ENCODE measurements at places on chromosomes 13 and 19.

DNA sequence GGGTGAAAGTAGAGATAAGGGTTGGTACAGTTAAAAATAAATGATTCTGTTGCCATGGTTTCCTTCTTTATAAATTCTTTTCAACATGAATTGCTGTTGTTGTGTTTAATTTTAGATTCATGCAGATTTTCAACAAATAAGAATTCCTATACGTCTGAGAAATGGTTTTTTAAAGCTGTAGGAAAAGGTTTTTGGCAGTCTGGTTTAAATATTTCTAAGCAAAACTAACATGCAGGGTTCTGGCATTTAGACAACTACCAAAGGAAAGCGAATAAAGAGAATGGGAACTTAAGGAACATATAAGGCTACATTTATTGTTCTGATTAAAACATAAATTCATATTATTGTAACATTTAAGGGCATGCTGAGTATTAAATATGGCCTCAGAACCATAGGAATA is 203.0 kb upstream of the MIR17HG start:
- DNase-seq: no peak

DNA sequence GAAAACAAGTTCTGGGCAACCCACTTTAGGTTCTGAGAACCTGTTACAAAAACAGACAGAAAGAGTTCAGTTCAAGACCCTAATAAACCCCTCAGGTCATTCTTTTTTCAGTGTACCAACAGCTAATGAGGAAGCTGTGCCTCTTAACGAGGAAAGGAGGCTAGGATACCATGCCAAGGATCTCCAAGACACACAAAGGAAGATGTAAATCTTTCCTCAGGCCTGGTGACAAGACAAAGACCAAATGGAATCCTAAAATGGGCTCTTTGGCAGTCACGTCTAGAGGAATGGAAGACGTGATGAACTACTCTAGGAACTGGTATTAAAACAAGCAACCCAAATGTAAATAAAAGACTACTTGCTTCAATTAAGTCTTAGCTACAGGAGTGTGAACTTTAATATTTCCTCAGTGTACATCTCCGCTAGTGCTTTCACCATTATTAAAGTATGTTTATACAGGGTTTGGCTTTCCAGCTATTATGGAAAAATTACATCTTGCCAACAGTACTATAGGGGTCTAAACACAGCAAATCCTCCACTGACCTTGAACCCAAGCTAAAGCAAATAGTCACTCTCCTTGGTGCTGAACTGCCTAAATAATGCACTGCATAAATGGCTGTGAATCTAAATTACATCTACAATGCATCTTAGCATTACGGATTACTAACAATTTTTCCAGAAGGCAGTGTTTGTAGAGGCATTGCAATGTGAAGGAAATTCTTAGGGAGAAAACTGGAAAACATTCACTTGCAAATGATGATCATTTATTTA is 42.3 kb downstream of the ENOX1 start:
- DNase-seq: no peak

GRCh38 chr13:47621931-47622330 is 379.1 kb downstream of the SUCLA2 start:
- DNase-seq: no peak

- no peak for DNase-seq
Observed at GRCh38 chr13:98295371-98295770, 118.3 kb upstream of the RNF113B start.

GRCh38 chr13:30194906-30195305 is 112.4 kb downstream of the KATNAL1 start:
- no peak for DNase-seq

DNA sequence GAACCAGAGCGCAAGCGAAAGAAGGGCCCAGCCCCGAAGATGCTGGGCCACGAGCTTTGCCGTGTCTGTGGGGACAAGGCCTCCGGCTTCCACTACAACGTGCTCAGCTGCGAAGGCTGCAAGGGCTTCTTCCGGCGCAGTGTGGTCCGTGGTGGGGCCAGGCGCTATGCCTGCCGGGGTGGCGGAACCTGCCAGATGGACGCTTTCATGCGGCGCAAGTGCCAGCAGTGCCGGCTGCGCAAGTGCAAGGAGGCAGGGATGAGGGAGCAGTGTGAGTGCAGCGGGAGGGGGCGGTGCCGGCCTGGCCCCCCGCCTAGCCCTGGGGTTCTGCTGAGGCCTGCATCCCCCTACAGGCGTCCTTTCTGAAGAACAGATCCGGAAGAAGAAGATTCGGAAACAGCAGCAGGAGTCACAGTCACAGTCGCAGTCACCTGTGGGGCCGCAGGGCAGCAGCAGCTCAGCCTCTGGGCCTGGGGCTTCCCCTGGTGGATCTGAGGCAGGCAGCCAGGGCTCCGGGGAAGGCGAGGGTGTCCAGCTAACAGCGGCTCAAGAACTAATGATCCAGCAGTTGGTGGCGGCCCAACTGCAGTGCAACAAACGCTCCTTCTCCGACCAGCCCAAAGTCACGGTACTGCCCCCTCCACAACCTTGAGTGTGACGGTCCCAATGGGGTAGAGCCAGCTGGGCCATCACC is 2.1 kb downstream of the NR1H2 start:
- no peak for DNase-seq

DNA sequence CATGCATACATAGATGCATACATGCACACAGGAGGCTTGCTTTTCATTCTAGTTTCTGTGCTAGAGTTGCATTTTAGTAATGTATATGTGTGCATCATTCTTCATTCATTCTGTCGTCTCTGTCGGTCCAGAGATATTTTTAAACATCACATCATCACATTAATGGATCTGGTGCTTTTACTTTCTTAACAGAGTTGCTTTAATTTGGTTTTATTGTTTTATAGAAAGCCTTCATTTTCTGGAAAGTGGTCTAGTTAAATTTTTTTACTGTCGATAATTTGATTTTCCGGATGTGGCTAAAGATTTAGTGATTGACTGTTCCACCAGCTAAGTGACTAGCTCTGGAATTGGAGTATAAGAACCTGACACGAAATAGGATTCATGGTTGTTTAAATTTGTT is 16.9 kb downstream of the BIVM start:
- DNase-seq: no peak

DNA sequence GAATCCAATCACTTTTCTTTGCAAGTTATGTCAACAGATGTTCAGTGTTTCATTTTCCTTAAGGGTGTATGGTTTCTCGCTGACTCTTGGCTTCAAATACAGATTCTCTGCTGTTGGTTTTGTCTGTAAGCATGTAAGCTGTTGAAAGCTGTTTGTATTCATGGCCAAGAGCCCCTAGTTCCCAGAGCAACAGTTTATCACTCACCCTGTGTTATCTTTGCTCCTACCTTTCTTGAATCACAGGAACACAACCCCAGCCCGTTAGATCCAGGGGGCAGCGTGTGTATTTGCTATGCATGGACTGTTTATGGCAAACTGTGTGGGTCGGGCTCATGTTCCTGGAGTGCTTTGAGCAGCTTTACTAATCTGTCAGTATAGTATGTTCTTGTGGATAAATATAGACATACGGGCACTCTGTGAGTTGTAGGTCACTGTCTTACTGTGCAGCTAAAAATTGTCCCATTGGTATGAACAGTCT is 28.9 kb downstream of the FRY start:
- no peak for DNase-seq

GRCh38 chr13:45670189-45670885 is 31.8 kb upstream of the CBY2 start:
- peak; percentile 45 for DNase-seq

- DNase-seq: no peak
Observed at GRCh38 chr19:655691-656090, 7.3 kb downstream of the RNF126 start.

DNA sequence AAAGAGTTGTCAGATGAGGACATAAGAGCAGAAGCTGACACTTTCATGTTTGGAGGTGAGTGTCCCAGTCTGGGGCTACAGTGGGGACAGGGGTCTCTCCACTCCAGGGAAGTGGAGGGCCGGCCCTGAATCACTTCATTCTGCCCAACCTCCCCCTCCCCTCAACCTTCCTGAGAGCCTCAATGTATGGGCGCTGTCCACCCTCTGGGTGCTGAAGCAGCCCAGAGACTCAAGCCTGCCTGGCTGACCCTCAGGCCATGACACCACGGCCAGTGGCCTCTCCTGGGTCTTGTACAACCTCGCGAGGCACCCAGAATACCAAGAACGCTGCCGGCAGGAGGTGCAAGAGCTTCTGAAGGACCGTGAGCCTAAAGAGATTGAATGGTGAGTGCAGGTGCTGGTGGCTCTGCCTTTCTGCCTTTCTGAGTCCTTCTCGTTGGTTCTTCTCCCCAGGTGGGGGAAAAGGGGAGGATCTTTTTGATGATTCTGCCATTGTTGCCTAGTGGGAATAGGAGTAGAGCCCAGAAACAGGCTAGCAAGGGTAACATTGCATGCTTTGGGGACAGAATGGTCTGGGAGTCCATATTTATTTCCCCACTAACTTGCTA is 8.8 kb downstream of the CYP4F8 start:
- no peak for DNase-seq

DNA sequence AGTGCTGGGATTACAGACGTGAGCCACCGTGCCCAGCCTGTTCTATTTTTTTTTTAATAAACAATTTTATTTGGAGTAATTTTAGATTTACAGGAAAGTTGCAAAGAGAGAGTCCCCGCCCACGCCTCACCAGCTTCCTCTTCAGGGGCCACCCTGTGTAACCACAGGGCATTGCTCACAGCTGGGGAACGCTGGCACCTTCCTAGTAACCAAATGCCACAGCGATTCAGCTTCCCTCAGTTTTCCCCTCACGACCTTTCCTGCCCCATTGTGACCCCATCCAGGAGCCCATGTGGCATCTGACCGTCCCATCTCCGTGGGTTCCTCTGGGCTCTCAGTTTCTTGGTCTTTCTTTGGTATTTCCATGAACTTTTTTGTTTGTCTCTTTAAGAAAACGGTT is 83.9 kb downstream of the GNG7 start:
- DNase-seq: no peak

GRCh38 chr19:45113628-45114027 is 20.6 kb downstream of the PPP1R37 start:
- DNase-seq: peak; percentile 55

GRCh38 chr19:46840498-46840942 is 10.1 kb downstream of the AP2S1 start:
- DNase-seq: peak; percentile 66

DNA sequence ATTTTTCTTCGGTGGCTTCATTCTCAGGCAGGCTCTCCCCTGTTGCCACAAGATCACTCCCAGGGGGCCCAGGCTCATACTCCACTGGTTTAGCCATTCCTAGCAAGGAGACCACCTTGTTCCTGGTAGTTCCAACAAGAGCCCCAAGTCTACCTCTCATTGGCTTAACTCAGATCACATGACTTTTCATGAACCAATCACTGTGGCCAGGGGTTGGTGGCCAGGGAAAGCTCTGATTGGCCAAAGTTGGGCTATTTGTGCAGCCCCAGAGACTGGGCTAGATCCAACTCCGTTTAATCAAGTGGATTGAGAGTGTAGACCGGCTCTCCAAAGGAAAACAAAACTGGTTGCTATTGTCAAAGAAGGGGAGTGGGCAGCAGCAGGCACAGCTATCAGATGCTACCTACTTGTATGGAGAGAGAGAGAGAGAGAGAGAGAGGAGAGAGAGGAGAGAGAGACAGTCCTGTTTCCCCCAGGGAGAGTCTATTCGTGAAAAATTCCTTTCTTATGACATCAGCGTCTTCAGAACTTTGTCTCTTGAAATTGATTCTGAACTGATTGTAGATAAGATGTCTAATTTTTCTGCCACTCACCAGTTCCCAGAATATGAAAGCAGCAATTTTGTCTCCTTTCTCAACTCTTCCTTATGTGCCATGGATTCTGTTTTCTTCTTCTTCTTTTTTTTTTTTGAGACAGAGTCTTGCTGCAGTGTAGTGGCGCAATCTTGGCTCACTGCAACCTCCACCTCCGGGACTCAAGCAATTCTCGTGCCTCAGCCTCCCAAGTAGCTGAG is 5.9 kb downstream of the CEACAM19 start:
- no peak for DNase-seq

DNA sequence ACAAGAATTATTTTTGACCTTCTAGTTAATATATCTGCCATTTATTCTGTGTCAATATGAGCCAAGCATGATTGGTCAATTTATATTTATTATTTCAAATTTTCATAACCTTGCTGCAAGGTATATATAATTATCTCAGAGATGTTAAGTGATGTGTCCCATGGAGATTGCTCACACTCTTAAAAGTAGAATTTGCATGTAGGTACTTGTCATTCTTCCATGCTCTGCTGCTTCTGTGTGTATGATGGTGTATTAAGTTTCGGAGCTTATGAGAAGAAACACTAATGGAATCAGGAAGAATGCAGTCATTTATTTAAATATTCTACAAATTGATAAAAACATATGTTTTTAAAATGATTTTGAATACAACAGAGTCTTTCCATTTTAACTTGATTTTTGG is 586.8 kb upstream of the MIR17HG start:
- no peak for DNase-seq

- DNase-seq: peak; percentile 98
Observed at GRCh38 chr19:17470068-17470841, at the start of gene SLC27A1. Gene SLC27A1 (plus strand): TSS chr19:17470524. CDS start chr19:17470541, 17 bp downstream.

DNA sequence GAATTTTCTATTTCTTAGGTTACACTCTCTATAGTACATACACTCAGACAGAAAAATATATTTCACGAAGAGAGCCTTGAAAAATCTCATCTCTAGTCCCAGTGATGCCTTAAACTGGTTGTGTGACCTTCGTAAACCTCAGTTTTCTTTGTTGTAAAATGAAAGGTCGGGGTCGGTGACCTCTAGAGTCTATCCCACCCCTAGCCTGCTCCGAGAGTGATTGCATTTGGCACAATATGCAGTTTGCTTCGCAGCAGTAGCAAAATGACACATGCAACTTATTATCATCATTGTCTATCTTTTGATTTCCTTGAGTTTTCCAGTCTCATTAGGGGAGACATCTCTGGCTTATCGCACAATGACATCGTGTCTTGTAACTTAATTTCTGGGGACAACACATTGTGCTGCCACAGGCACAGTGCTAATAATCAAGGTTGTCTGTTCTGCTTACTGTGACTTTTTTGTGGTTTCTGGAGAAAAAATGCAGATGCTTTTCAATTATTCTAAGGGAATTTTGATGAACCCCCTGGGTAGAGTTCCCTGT is 115.0 kb downstream of the GGACT start:
- DNase-seq: no peak

DNA sequence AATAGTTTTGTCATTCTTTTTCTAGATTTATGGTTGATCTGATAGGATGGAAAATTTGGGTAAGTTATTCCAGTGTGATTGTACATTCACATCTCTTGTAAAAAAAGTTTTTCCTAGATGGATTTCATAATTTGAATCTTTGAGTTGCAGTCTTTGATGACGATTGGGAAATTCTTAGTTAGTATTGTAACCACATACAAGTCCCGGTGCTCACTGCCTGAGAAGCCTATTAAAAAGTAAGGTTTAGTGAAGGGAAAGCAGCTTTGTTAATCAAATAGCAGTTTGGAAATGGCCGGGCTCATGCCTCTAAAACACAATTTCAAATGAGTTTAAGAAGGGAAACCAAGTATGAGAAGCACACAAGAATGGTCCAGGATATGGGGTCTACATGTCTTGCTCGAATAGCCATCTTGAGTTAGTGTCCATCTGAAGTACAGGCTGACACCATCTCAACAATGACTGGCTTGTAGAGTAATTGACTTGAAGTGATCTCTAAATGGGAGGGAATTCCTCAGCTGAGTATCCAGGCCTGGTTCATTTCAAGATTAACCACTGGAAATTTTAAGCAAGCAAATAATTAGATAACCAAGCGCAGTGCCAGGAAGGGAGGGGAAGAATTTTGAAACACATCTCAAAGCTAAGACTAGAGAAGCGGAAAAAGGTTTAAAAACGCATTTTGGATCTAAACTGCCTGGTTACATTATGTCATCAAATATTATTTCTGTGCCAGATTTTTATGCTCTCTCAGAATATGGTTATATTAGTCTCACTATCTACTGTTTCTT is 1145.6 kb upstream of the MIR17HG start:
- DNase-seq: no peak

- peak; percentile 91 for DNase-seq
Observed at GRCh38 chr19:39506944-39507714, 7.8 kb upstream of the SELENOV start.
